ENCODE measurements at places on chromosomes 6 and 20.

DNA sequence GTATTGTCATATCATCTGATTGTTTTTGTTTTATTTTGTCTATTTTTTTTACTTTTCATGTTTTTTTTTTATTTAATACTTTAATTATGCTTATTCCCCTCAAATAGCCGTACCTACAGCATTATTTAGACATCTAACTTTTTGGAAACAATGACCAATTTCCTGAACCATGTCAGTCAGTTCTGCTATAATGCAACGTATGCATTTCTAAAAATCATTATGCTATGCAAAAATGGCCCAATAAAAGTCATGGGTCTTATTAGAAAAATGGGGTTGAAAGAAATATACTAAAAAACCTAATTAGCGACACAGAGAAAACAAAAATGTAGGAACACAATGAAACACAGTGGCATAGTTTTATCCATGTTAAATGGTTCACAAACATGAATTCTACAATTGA lies 1454.7 kb downstream of the GRIK2 start:
- no peak for DNase-seq

- no peak for DNase-seq
Measured at GRCh38 chr6:112600168-112600567, 253.0 kb downstream of the RFPL4B start.

DNA sequence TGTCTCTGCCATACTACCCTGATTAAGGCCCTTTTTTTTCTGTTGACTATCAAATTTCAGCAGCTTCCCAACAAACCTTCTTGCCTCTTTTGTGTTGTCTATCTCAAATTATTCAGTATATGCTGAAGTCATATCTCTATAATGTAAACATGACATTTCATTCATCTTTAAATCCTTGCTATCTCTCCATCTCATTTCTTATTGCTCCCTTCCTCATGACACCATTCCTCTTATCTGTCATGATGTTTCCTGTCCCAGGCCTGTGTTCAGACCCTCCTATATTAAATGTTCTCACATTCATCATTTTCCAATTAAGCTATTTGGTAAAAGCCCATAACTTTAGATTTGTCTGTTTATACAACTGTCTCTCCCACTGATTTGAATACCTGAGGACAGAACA lies 482.6 kb downstream of the EPM2A start:
- DNase-seq = no peak

- DNase-seq = no peak
Measured at GRCh38 chr6:46012834-46013233, 2.8 kb downstream of the CLIC5 start.

Measured in SJSA1 (cell line).